Activated CD8-positive, alpha-beta memory T cell treated with anti-CD3 and anti-CD28 coated beads, Interleukin-2, amount 10 ng/mL, durations not matched to agents 7 days and 5 days (primary cell): ENCODE measurements at places on chromosomes 2 and 18. TPM values are rescaled to one million over a fixed set of nuclear protein-coding genes. Genes with fewer than 3 reads are reported as not detected.

- no peak for DNase-seq
These were observed 41.2 kb downstream of the SLC9A4 start for GRCh38 chr2:102514061-102514785.

DNA sequence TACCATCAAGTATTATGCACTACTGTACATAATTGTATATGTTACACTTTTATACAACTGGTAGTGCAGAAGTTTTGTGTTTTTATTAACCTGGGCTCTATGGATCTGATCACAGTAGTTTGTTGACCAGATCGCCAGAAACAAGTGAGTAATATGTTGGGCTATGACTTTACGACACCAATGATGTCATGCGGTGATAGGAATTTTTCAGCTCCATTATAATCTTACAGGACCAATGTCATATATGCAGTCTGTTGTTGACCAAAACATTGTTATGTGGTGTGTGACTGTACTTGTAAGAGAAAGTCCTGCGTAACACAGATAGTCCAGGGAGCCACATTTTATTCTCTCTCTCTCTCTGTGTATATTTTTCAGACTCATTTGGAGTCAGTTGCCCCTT, 4.5 kb upstream of the ACOXL start:
- no peak for DNase-seq

GRCh38 chr18:70172225-70172624, 33.3 kb downstream of the RTTN start:
- no peak for DNase-seq

GRCh38 chr2:144462266-144462665, 57.7 kb downstream of the ZEB2 start:
- no peak for DNase-seq

- no peak for DNase-seq
These were observed 25.2 kb downstream of the MOCOS start for GRCh38 chr18:36212301-36213171.

DNA sequence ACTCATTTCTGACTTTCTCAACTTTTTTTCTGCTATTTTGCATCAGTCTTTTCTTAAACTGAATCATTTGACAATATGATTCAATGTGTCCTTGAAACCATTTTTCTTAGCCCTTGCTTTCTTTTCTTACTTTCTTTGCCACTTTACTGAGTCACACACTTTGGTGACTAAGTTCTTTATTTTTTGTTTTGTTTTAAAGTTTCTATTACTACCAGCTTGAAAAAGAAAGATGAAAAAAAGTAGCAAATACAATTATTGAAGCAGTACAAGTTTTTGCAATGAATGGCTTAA, 116.5 kb downstream of the DOCK10 start:
- no peak for DNase-seq

- no peak for DNase-seq
These were observed 181.3 kb downstream of the CTIF start for GRCh38 chr18:48719974-48720654.

The NTSR2 gene
- not detected for total RNA-seq

The ITGB6 gene
- total RNA-seq, result not detected

The CXCR4 gene
- 133 TPM for total RNA-seq

The ARHGEF4 gene
- total RNA-seq, result 0.41 TPM
